Caki2 (cell line): ENCODE measurements at places on chromosomes 16 and 17. TPM values are rescaled to one million over a fixed set of nuclear protein-coding genes. Genes with fewer than 3 reads are reported as not detected.

- DNase-seq: no peak
Observed at GRCh38 chr17:75777296-75777922, 7.2 kb upstream of the UNK start.

DNA sequence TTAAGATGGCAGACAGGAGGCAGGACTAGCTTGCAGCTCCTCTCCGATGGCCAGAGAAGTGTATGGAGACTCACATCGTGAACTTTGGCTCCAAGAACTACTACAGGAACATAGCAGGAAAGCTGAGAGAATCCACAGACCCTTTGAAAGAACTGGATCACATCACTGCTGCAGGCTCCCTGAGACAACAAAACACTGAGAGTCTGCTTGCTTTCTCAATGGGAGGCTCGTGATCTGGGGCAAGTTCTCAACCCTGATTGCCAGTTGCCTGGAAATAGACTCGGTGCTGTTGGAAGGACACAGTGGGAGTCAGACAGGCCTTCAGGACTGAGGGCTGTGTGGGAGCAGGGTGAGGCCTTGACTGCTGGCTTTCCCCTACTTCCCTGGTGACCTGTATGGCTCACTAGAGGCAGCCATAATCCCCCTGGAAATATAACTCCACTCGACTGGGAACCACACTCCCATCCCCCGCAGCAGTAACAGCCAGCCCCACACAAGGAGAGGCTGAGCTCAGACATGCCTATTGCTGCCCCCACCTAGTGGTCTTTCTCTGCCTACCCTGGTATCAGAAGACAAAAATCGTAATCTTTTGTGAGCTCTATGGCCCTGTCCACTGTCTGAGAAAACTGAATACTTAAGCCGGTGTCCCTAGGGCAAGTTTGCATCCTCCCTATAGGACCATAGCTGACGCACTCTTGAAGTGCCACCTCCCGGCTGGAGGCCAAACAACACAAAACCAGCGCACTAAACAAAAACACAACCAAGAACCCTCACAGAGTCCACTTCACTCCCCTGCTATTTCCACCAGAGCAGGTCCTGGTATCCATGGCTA is 238.4 kb downstream of the CEP112 start:
- DNase-seq: no peak

GRCh38 chr17:3914312-3914670 is 2.0 kb downstream of the P2RX1 start:
- DNase-seq: no peak

- DNase-seq: no peak
Observed at GRCh38 chr16:72112452-72112792, 18.8 kb downstream of the DHX38 start.

- no peak for DNase-seq
Observed at GRCh38 chr16:2443555-2443954, 14.3 kb downstream of the CCNF start.

- no peak for DNase-seq
Observed at GRCh38 chr16:68590201-68590994, 51.3 kb downstream of the ZFP90 start.

- DNase-seq: no peak
Observed at GRCh38 chr17:27446569-27447301, 9.5 kb upstream of the KSR1 start.

GRCh38 chr17:77887464-77888241 is 70.8 kb upstream of the TNRC6C start:
- DNase-seq: peak; percentile 44

GRCh38 chr16:85553436-85554113 is 59.5 kb upstream of the GSE1 start:
- DNase-seq: peak; percentile 85

GRCh38 chr17:16294560-16294959 is 58.7 kb downstream of the CENPV start:
- DNase-seq: no peak

Gene HSD17B2
- total RNA-seq: not detected in 2 replicates

Gene NOL3
- total RNA-seq: 114 and 120 TPM in 2 replicates

Gene ALOX15B
- total RNA-seq: not detected in 2 replicates
